ENCODE measurements at places on chromosomes 2 and 18.

DNA sequence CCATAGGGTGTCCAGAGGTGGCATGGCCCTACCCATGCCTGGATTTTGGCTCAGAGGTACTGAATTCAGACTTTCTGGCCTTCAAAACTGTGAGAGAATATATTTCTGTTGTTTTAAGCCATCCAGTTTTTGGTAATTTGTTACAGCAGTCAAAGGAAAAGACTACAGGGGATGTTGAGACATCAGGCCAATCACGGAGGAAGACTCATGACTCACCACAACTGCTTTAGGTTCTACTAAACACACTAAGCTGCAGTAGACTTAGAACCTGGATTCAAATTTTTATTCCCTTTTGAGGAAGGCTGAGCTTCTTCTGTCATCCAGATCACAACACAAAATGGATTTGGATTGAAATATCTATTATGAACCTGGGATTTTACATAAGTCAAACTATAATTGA, 12.0 kb upstream of the C2orf66 start:
- peak; percentile 49 for DNase-seq

DNA sequence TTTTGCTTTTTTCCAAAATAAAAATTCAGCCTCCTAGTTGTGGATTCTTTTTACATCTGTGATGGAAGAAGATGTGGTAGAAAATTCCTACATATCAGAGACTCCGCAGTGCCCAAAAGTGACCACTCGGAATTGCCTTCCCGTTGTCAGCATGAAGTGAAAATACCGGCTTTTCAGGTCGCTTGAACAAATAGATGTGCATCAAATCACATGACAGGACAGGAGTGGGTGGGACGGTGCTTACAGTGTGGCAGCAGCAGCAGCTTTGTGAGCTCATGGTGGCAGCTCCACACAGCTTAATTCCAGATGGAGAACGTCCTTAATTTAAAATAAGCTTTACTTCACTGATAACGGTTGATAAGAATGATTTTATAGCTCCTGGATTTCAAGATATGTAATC, 20.3 kb downstream of the SALL3 start:
- DNase-seq, result no peak

DNA sequence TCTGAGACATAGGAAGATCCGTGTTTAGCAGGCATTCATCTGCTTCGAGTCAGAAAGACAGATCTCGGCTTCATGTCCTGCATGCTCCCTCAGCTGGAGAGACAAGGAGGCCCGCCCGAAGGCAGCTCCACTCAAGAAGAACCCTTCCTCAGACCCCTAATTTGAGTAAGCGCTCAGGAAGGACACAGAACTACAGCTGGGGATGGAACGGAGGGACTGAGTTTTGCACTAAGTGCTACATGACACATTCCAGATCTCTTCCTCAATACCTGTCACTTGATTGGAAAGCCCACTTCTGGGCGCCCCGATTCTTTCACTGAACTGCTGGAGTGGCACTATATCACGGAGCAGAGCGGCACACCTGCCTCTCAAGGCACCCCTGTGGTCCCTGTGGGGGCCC, 185.6 kb upstream of the PXDN start:
- no peak for DNase-seq

DNA sequence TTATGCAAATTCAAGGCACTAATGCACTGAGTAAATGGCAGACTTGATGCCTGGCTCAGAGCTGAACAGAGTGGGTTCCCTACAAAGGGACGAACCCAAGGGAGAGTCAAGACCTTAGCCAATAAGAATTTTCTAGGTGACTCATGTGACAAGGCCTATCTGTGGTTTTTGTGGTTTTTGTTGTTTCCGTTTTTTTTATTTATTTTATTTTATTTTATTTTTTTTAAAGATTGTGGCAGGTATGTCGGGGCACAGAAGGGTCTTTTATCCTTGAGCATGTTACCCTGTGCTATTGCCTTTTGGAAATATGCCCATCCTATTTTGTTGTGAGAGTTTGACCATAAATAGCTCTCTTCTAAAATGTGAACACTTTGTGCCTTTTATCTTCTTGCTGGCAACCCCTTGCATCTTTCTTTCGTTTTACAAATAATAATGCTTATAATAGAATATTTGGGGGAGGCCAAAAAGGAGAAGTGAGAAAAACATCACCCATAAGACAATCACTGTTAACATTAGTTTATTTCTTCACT, 113.4 kb upstream of the AQP4 start:
- DNase-seq, result no peak

- peak; percentile 68 for DNase-seq
Observed at GRCh38 chr2:107354175-107354574, 468.2 kb upstream of the ST6GAL2 start.

DNA sequence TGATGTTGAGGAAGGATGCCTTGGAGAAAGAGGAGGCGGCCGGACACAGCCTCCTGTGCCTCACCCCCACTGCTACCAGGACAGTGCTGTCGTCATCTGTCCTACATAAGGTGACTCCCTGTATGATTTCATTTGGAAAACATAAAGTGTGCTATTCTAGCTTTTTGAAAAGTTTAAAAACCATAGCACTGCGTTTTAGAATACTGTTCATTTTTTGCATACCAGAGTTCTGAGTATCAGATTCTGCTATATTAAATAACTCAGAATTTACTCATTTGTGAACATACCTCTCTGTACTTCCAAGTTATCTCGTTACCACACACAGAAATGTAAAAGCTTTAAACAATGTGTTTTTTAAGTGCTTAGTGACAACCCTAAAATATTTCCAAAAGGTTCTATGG, 302.9 kb downstream of the LRRTM1 start:
- DNase-seq, result peak; percentile 87

DNA sequence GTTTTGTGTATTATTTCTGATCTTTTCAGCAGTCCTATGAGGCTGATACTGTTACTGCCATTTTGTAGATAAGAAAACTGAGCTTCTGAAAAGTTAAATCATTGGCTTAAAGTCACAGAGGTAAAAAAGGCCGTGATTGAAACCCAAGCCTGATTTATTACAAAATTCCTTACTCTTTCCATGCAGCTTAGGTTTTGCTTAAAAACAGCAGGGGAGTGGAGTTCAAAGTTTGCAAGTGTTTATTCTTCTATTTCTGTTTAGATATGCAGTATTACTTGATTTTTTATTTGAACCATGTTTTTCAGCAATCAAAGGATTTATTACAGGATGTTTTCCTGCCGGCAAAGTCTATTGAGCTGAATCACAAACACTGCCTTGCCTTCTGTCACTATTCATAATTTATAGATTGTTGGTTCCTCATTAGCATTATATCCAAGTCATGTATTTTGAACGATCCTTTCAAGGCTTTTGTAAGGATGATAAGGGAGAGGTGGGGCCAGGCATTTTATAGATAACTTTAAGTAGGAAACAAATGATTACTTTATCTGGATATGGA, 31.9 kb upstream of the MSTN start:
- no peak for DNase-seq

GRCh38 chr2:236092714-236093113, 75.5 kb downstream of the GBX2 start:
- DNase-seq, result no peak

GRCh38 chr2:138615257-138615656, 113.7 kb downstream of the SPOPL start:
- peak; percentile 38 for DNase-seq

- no peak for DNase-seq
Observed at GRCh38 chr2:43155851-43156411, 70.5 kb downstream of the ZFP36L2 start.

DNA sequence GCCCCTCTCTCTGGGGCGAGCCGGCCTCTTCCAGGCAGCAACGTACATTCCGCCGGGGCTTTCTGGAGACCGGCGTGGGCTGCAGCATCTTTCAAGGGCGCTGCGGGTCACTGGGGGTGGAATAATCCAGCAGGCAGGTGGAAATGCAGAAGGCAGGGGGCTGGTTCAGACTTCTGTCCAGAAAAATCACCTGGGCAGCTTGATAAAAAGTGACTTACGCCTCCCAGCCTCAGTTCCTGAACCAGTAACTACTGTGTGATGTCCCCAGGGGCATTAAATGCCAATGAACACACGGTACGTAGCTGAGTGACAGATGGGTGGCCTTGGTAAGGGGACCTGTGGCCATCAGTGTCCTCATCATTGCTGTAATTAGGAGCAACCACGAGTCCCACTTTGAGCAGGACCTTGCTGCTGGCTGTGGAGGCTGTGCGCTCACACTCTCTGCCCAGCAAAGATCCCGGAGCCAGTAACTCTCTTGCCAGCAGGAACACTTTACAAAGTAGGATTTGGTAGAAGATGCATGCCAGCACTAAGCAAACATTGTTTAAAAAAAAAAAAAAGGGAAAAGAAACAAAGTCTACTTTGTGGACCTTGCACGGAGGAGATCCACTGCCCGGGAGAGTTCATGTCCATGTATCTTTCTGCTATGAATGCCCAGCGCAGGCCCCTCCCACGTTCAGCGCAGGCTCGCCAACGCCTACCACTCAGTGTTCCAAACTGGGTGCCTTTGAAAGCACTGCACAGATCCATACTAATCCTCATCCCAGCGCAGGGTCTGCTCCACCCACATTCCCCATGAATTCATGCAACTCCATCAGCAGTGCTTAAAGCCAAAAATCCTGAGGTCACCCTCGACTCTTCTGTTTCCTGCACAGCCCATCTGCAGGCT, 177.3 kb downstream of the HDAC4 start:
- DNase-seq, result peak; percentile 82

DNA sequence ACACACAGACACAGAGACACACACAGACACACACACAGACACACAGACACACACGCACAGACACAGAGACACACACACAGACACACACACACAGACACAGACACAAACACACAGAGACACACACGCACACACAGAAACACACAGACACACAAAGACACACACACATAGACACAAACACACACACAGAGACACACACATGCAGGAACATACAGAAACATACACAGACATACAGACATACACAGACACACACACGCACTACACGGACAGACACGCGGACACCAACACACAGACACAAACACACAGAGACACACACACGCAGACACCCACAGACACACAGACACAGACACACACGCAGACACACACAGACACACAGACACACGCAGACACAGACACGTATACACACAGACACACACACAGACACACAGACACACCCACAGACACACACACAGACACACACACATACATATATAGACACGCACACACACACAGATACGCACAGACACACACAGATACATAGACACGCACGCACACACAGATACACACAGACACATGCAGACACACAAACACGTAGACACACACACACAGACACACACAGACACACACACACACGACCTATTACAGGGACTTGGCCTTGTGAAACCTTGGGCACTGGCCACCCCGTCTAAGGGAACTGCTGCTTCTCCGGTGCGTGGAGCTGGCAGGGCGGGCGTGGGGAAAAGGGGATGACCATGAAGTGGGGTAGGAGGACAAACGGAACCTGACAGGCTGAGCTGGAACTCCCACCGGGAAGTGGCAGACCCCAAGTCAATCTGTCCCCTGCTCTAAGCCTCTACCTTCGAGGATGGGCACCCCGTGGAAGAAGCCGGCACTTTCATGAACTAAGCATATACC, 211.4 kb downstream of the TFCP2L1 start:
- DNase-seq, result no peak

GRCh38 chr2:109155553-109156451, 26.8 kb downstream of the SH3RF3 start:
- DNase-seq, result no peak

DNA sequence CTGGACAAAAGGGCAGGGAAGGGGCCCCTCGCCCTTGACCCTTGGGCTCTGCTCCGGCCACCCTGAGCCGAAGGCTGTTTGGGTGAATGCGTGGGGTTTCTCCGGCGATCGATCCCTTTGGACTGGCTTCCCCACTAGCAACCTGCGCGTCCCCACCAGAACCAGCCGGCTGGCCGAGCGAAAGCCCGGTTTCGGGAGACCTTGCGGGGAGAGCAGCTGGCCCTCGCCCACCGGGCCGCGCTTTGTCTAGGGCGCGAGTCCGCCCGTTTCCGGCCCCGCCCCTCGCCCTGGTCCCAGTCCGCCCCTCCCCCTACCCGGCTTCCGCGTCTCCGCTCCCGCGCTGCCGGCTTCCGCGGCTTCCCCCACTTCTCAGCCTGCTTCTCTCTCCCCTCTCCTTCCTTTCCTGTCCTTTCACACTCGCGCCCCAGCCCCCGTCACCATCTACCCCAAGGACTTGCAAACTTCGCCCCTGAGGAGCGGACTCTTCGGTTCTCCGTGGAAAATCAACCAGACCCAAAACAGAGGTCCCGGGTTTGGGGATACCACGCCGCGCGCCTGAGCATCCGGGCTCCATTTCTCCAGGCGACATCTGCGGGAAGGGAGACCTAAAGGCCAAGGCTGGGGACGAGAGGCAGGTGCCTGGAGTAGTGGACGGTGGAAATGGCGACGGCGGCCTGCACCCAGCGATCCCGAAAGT, 48.0 kb upstream of the ATP6V1B1 start:
- DNase-seq, result no peak

DNA sequence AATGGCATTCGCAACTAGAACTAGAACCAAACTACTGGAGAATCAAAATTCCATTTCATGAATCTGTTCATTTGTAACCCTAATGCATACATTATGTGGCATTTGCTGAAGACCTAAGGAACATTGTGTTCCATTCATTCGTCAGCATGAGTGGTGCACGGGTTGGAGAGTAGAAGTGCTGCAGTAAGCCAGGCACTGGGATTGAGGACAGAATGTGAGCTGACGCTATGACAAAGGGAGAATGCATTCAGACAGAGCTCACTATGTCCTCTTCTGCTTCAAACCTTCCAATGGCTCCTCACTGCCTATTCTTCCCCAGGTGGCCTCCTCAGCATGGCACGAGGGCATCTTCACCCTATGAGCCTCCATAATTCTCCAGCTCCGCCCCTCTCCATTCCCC, 6.3 kb upstream of the MYOM1 start:
- DNase-seq, result no peak

GRCh38 chr2:147135376-147135775, 709.5 kb upstream of the ACVR2A start:
- no peak for DNase-seq

DNA sequence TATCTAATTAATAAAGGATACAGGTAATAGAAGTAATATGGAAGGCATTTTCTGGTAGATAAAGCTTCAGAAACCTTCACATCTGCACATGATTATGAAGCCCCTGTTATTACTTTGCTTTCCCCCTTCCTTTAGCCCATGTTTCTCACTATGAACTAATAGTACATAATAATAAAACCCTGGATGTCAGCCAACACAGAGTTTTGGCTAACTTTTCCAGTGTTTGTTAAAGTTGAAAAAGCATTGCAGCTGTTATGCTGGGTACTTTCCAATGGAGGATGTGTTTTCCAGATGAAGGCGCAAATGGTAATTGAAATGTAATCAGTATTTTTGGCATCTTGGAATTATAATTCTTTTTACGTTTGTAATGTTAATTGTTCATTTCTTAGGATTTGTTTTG, 43.5 kb downstream of the SPTBN1 start:
- no peak for DNase-seq

DNA sequence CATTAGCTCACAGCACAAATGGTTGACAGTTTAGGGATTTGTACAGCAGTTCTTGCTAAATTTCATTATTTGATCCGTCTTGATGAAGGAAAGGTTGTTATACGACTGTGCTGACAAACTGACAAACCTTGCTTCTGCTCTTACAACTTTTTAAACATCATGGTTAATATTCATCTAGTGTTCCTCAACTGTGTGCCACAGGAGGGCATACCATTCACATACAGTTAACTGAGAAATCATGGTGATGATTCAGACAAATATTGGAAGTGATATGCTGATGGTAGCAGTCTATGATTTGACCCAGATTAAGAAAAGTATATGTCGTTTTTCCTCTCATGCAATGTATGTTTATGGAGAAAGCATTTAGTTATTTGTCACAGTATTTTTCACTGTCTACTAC, 129.8 kb upstream of the FSIP2 start:
- no peak for DNase-seq

- no peak for DNase-seq
Observed at GRCh38 chr2:169189132-169189531, 119.8 kb downstream of the DHRS9 start.

Measured in fibroblast of skin of right biceps (primary cell).